ENCODE measurements at places on chromosomes 7 and 10.
A peak's percentile ranks its signal among the peaks of the same experiment; 100 is the strongest.

- DNase-seq = no peak
Observed at GRCh38 chr10:24303522-24304310, 94.8 kb downstream of the KIAA1217 start.

DNA sequence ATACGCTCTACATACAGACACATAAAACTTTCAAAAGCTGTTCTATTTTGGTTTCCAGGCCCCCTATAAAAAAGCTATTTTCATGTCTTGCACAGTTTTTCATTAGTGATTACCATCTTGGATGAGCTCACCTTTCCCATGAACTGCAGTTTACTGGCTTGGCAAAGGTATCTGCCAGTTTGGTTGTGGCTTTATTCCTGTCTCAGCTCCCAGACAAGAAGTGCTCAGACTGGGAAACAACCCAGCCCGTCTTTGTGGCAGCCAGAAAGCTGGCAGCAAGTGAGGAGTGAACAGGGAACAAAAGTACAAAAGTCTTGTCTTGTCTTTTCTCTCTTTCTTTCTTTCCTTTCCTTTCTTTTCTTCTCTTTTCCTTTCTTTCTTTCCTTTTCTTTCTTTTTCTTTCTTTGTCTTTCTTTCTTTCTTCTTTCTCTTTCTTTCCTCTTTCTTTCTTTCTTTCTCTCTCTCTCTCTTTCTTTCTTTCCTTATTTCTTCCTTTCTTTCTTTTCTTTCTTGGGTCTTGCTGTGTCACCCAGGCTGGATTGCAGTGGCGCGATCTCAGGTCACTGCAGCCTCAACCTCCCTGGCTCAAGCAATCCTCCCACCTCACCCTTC is 138.8 kb downstream of the CFAP58 start:
- DNase-seq = no peak

DNA sequence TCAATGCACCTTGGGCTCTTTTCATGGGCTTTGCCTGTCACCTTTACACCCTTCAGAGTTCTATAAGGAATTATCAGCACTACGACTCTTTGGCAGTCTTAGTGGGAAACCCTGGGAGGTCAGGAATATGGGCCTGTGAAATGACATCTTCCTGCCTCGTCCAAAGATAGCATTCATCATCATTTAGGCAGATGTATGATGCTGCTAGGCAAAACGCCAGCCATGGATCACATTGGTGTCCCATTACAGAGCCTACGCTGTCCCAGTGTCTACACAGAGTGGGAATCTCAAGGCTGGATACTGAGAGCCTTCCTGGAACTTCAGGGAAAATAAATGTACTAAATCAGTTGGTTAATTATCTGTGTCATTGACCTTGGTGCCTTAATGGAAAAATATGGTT is 259.4 kb upstream of the CELF2 start:
- DNase-seq = no peak

- peak; percentile 70 for DNase-seq
Observed at GRCh38 chr7:8295638-8296361, 33.8 kb upstream of the ICA1 start.

DNA sequence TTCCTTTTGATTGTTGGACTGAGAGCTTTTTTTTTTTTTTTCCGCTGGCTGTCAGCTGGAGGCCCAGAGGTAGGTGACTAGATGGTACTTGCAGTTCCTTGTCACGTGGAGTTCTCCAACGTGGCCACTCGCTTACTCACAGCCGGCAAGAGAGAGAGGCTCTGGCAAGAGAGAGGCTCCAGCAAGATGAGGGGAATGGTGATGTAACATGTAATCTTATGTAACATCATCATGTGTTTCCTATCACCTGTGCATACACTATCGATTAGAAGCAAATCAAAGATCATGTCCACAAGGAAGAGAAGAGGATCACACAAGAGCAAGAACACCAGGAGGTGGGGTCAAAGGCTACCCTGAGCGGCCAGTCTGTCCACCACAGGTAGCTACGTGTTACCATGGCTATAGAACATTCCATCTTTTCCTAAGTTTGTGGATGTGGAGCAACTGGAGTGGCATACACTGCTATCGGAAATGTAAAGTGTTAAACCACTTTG is 4.0 kb upstream of the BORCS7 start:
- DNase-seq = no peak

All from Kasumi-1 (cell line).